Colonic mucosa (tissue), 4 donors: ENCODE measurements at places on chromosomes 13 and 19. TPM values are rescaled to one million over a fixed set of nuclear protein-coding genes. Genes with fewer than 3 reads are reported as not detected.

NCAN gene
- total RNA-seq, result not detected

SIGLEC14 gene
- total RNA-seq, result 1.5 TPM

SPTBN4 gene
- 0.74 TPM for total RNA-seq

COL4A1 gene
- 97.0 TPM for total RNA-seq

PSG11 gene
- not detected for total RNA-seq

KCNJ14 gene
- total RNA-seq, result 0.99 TPM

GIPR gene
- total RNA-seq, result 9.5 TPM

ALOX5AP gene
- total RNA-seq, result 5.1 TPM

POU2F2 gene
- total RNA-seq, result 4.0 TPM

TGFB1 gene
- total RNA-seq, result 7.7 TPM

- DNase-seq, result peak; percentile 18
These were observed 101.5 kb upstream of the FNDC3A start for GRCh38 chr13:48874165-48874564.

DNA sequence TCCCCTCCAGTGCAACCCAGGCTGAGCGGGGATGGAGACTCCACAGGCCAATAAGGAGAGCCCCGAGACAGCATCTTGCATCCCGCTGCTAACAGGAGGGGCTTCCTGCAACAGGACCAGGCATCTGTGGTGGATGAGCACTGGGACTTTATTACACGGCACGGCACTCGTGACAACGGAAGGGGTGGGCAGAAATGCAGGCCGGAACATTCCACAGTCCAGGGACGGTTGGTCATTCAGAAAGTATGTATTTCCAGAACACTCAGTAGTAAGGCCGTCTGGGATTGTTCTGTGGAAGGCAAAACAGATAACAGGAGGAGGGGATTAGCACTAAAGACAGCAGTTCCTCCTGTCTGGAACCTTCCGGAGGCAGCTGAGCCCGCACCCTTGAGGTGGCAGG lies 3.3 kb upstream of the TM6SF2 start:
- no peak for DNase-seq

- DNase-seq, result peak; percentile 66
These were observed 24.9 kb downstream of the SLC8A2 start for GRCh38 chr19:47446534-47447469.

- DNase-seq, result no peak
These were observed 29.9 kb downstream of the CEBPG start for GRCh38 chr19:33403221-33403972.

DNA sequence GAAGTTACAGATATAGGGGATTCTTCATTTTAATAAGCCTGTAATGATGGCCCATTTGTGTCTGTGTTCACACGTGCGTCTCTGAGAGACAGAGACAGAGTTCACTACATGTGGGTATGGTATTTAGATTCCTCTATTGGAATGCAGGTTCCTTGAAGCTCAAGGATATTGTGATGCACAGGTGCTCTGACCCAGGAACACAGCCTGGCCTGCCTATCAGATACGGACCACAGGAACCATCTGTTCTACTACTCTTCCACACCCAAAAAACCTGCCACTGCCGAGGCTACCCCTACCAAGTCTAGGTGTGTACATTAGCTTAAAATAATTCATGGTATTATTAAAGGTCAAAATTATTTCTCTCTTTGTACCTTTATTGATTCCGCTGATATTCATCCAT lies 289.2 kb downstream of the ATP8A2 start:
- DNase-seq, result no peak

- no peak for DNase-seq
These were observed at the start of gene SLC10A2 for GRCh38 chr13:103066079-103066780. TSS of gene SLC10A2 (minus strand) at chr13:103066417. CDS start at chr13:103066249, 168 bp downstream.

- DNase-seq, result no peak
These were observed 47.5 kb downstream of the ATP11A start for GRCh38 chr13:112737294-112737693.

DNA sequence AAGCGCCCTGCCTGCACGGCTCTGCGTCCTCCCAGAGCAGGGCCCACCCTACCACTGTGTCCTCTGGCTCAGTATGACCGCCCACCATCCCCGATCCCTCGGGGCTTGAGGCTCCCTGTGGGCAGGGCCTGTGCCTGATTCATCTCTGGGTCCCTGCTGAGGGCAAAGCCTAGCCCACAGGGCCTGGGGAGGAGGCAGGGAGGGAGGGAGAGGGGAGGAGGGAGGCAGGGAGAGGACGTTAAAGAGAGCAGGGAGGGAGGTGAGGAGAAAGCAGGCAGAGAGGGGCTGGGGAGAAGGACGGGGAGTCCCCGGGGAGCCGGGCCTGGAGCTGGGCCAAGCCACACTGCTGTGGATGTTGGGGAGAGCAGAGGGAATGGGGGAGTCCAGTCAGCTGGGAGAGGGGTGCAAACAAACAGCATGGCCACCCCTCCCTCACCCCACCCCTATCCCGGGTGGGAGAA lies 4.0 kb upstream of the ERFL start:
- no peak for DNase-seq

- DNase-seq, result no peak
These were observed 1023.5 kb downstream of the PCDH17 start for GRCh38 chr13:58655086-58655485.

- no peak for DNase-seq
These were observed 2691.4 kb downstream of the PCDH9 start for GRCh38 chr13:64538711-64539110.

GRCh38 chr13:50226515-50227155 lies 211.4 kb downstream of the KCNRG start:
- no peak for DNase-seq

- DNase-seq, result no peak
These were observed 297.1 kb downstream of the COG6 start for GRCh38 chr13:39952249-39953233.

- no peak for DNase-seq
These were observed 29.1 kb upstream of the CSNK1A1L start for GRCh38 chr13:37134411-37135041.

GRCh38 chr13:109494925-109495369 lies 291.4 kb downstream of the IRS2 start:
- no peak for DNase-seq

- no peak for DNase-seq
These were observed 2.1 kb downstream of the POU4F1 start for GRCh38 chr13:78601124-78601873.
